ENCODE measurements at places on chromosomes 12 and 14.

DNA sequence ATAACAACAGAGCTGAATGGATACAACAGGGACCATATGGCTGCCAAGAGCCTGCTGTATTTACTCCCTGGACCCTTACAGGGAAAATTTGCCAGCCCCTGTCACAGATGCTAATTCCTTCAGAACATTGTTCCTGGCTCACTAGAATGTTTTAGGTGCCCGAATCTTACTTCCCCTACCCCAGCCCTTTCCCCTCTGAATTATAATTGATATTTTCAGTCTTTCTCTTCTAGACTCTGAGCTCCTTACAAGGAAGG lies 235.3 kb downstream of the KSR2 start:
- DNase-seq = no peak

DNA sequence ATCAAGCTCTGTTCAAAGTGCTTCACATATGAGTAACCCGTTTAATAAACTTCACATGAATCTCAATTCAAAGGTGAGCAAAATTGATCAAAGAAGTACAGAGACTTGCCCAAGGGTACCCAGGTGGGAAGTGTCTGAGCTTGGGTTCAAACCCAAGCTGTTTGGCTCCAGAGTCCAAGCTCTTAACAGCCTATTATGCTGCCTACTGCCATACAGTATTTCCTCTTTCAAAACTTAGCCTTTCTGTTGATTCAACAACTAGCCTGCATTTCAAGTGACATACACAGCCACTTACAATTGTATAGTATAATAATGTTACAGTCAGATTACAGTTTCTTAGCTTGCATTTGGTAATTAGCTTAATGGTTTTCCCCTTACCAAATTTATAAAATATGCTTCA lies 29.7 kb downstream of the FRMD6 start:
- no peak for DNase-seq

GRCh38 chr12:107511292-107511691 lies 174.3 kb upstream of the PWP1 start:
- DNase-seq = no peak

DNA sequence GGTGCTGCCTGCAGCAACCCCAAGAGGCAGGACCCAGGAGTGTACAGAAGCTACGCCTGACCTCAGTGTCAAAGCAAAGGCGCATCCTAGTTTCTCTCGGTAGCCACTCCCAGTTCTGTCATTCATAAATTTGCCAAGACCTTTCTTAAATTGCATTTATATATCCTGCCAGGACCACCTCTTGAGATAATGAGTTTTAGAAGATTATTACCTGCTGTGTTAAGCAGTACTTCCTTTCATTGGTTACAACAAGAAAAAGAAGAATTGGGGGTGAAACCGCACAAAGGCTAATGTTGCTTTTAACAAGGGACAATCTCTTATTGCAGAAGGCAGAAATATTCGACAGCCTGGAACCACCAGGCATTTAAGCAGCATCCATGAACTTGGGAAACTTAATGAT lies 57.8 kb downstream of the CIT start:
- no peak for DNase-seq

Measured in putamen (tissue), 1 donor.